ENCODE measurements at places on chromosomes 3 and 15.

- DNase-seq: peak; percentile 4
These were observed 345.6 kb downstream of the MCTP2 start for GRCh38 chr15:94576889-94577533.

- peak; percentile 22 for DNase-seq
These were observed 620 bp upstream of the PYGO1 start for GRCh38 chr15:55588815-55589115.

DNA sequence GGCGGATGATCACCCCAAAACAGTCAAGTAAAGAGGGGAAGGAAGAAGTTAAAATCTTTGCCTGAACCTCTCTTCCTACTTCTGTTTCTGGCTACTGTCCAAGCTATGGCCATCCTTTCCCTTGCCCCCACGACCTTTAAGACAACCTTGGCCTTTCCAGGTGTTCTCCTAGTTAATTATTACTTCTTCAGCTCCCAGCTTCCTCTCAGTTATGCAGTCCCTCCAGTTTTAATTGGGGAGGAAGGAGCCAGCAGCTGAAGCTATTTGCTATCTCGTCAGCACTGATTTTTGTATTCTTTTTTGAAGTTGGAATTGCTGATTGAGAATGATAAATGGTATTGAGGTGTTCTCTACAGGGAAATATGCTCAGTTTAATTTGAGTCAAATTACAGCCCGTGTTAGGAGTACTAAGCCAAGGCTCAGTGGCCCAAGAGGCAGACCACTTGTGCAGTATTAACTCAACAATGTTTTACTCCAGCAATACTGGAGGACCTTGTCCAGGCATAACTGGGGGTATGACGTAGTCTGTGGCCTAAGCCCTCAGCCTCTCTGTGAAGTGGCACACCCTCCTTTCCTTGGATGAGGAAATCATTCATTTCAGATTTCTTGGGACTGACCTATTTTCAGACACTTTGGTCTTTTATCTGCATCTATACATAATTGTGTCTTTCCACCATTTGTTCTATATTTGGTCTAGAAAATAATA is 336.9 kb downstream of the SLC9A9 start:
- DNase-seq: no peak

DNA sequence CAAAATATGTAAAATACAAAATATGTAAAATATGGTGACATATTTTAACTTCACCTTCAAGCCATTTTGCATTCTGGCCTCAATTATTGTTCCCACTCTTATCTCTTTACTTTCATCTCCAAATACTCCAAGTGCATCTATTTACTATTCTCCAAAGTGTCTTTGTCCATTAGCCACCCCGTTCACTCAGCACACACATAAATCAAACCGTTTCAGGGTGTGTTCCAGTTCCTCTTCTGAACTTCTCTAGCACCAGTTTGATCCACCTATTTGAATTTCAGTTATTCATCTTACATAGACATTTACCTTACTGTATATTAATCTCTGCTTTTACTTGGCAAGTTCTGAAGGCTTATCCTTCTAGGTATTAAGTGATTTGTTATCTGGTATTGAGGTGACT is 45.1 kb downstream of the SGO1 start:
- DNase-seq: no peak

- DNase-seq: no peak
These were observed 129.3 kb downstream of the RBMS3 start for GRCh38 chr3:29410220-29410619.

- no peak for DNase-seq
These were observed 88.7 kb upstream of the EPHB3 start for GRCh38 chr3:184472723-184473428.

GRCh38 chr3:50296721-50297383 is 2.4 kb downstream of the HYAL3 start:
- no peak for DNase-seq

- no peak for DNase-seq
These were observed 24.4 kb downstream of the CSPG4 start for GRCh38 chr15:75688278-75688557.

GRCh38 chr15:59133929-59134427 is 29.0 kb downstream of the CCNB2 start:
- no peak for DNase-seq

DNA sequence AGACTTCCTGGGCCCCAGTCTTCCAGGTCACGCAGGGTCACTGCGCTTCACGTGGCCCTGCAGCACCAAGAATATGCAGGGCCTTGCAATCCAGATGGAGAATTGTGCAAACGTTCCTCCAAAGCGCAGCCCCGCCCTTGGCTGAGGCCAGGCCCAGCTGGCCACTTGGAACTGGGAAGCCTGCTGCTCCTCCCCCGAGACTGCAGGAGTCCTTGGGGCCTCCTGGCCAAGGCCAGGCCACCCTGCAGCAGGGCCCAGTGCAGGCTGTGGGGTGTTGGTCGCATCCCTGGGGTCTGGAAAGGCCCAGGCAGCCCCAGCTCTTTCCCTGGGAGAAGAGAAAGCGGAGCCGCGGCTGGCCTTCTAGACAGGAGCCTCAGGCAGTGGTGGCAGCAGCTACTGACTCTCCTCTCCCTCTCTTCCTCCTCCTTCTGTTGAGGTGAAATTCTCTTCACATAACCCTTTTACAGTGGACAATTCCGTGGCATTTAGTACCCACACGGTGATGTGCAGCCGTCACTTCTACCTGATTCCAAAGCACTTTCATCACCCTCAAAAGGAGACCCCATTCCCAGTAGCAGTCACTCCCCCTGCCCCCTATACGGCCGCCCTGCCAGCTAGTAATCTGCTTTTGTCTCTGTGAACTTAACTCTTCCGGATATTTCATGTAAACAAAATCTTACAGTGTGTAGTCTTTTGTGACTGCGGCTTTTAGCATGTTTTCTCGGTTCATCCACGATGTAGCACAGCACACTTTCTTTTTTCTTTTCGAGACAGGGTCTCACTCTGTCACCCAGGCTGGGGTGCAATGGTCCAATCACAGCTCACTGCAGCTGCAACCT is 103.9 kb downstream of the TMEM266 start:
- DNase-seq: no peak

- peak; percentile 84 for DNase-seq
These were observed 52.4 kb downstream of the IL1RAP start for GRCh38 chr3:190566043-190566933.

GRCh38 chr3:100128565-100128964 is 14.3 kb upstream of the FILIP1L start:
- no peak for DNase-seq

GRCh38 chr3:48894516-48894915 is 4.2 kb downstream of the SLC25A20 start:
- no peak for DNase-seq

- no peak for DNase-seq
These were observed 17.2 kb downstream of the B4GALT4 start for GRCh38 chr3:119223511-119223910.

GRCh38 chr3:192915304-192915703 is 2.4 kb downstream of the MB21D2 start:
- no peak for DNase-seq

All from HTR-8/SVneo (cell line).